ENCODE measurements at places on chromosomes 5 and 9. TPM values are rescaled to one million over a fixed set of nuclear protein-coding genes. Genes with fewer than 3 reads are reported as not detected.

GRCh38 chr9:93092251-93092991 is 3.6 kb upstream of the CARD19 start:
- DNase-seq: no peak

DNA sequence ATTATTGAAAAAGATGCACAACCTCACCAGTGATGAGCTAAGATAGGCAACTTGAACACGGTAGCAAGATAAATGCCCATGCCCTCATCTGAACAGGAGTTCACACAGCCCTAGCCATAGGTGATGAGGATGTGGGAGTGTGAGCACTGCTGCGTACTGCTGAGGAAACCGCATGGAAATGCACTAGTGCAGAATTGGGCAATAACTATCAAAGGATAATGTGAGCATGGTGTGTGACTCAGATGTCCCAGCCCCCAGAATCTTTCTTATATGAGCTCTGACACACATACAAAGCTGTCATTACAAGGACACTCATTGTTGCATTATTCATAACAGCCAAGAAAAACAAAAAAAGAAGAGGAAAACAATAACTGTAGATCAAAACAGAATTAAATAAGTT is 521.2 kb downstream of the IRX1 start:
- DNase-seq: no peak

- DNase-seq: peak; percentile 86
These were observed 6.4 kb downstream of the SLC34A1 start for GRCh38 chr5:177390363-177391300.

GRCh38 chr5:465591-466403 is 22.8 kb downstream of the EXOC3 start:
- DNase-seq: no peak

Gene MYORG
- 0.80 TPM for total RNA-seq

Gene SLC4A9
- total RNA-seq: not detected

Data from G401 (cell line).